ENCODE measurements at places on chromosomes 7 and 10.

GRCh38 chr10:5666841-5667630 lies 641 bp upstream of the ASB13 start:
- DNase-seq, result no peak

GRCh38 chr10:102757323-102757722 lies 13.6 kb downstream of the WBP1L start:
- DNase-seq, result no peak

- DNase-seq, result no peak
Observed at GRCh38 chr10:60135020-60135419, 228.7 kb upstream of the CCDC6 start.

- DNase-seq, result no peak
Observed at GRCh38 chr7:2755531-2755930, 67.5 kb downstream of the AMZ1 start.

GRCh38 chr10:94858005-94858404 lies 80.5 kb upstream of the CYP2C9 start:
- DNase-seq, result no peak

- no peak for DNase-seq
Observed at GRCh38 chr7:55189146-55189766, 170.4 kb downstream of the EGFR start.

DNA sequence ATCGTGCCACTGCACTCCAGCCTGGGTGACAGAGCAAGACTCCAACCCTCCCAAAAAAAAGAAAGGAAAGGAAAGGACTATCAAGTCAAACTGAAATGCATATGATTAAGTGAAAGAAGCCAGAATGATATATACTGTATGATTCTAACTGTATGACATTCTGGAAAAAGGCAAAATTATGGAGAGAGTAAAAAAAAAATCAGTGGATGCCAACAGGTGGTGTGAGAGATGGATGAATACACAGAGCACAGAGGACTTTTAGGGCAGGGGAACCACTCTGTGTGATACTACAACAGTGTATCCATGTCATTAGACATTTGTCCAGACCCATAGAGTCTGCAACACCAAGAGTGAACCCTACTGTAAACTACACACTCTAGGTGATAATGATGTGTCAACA lies 99.2 kb downstream of the SLIT1 start:
- no peak for DNase-seq

- no peak for DNase-seq
Observed at GRCh38 chr7:28435732-28436378, 23.5 kb downstream of the CREB5 start.
